ENCODE measurements at places on chromosomes 12 and 14. TPM values are rescaled to one million over a fixed set of nuclear protein-coding genes. Genes with fewer than 3 reads are reported as not detected.

GRCh38 chr14:106586098-106586704 is 1059.8 kb downstream of the TMEM121 start:
- DNase-seq = no peak

DNA sequence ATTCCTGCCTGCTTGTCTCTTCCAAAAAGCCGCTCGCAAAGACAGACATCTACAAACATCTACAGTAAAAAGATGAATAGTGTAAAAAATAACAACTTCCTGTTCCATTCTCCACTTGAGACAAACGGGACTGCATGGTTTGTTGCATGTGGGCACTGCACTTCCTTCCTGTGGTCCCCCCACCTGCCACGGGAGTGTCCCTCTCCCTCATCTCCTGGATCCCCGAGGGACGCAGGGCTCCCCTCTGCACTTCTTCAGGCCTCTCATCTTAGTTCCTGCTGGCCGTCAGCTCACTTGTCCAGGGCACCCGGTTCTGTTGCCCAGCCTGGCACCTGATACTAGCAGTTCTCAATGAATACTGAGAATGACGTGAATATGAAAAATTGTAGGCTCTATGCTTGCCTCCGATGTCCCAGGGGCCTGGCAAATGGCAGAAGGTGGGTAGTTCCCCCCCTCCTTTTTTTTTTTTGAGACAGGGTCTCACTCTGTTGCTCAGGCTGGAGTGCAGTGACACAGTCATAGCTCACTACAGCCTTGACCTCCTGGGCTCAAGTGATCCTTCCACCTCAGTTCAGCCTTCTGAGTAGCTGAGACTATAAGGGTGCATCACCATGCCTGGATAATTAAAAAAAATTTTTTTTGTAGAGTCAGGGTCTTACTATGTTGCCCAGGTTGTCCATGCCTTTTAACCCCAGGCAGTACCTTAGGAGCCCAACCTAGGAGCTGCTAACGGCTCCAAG is 3.5 kb upstream of the KLC1 start:
- DNase-seq = no peak

INTS13 gene
- total RNA-seq = 35.2 TPM

DNA sequence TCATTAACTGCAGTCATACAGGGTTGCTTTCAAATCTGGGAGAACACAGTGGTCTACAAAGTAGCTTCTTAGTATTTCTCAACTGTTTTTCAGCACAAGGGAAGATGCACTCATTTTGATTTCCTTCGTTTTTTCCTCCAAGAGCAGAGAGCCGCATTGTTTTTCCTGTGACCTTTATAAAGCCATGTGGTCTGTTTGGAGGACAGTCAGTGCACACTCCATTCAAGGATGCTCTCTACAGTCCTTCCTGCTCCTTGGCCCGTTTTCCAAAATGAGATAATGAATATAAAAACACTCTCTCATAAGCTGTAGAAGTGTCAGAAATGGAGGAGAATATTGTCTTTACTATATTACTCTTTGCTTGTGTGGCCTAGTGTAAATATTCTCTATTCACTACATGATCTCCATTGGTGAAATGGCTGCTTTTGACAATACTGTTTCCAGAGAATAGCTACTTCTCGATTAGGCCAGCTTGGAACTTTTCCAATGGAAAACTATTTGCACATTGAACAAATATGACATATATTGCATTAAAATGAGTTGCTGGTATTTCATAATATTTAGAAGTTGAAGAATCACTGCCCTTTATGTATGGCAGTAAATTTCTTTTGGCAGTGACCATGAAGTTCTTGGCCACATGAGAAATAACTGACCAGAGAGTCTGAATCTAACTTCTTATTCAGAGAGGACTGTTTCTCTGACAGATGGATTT is 393.1 kb upstream of the RGS6 start:
- no peak for DNase-seq

KCNC2 gene
- not detected for total RNA-seq

DNA sequence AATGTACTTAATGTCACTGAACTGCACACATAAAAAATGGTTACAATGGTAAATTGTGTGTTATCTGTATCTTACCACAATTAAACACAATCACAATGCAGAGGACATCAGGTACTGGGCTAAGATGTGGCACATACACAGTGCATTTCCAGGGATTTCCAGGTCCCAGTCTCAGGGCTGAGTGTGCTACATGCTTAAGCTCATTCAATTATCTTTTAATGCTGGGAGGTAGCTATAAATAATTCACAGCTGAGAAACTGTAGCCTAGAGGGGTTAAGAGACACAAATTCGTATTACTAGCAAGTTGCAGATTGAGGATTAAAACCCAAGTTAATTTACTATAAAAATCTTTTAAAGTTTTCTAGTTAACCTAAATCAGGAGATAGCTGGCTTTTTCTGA is 67.1 kb downstream of the CRACR2A start:
- no peak for DNase-seq

DNA sequence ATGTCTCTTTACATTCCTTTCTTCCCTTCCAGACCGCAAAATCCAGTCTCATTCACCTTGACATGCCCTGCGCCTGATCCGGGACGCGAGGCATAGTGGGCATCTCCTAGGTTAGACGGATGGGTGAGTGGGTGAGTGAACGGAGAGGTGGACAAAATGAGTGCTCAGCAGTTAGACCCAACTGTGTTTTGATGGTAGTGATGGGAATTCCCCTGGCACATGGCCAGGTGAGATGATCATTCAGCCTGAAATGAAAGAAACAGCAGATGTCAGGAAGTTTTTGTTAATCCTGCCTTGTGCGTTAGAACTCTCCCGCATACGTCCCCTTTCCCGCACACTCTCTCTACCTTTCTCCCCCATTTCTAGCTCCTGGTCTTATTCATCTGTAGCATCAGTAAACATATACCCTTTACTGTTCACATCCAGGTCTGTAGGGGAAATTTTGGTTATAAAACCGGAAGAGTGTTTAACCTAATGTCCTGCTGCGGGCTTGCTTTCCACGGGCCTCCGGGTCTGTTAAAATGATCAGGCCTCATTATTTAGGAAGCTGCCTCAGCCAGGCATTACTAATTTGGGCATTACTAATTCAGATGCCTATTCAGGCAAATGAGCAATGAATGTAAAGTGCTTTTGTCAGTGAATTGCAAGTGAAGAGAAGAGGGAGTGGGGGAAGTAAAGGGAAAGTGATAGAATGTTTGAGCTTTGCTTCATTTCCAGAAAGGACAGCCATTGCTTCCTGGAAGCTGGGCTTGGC is 172.8 kb downstream of the ETV6 start:
- no peak for DNase-seq

GRCh38 chr12:113211160-113211559 is 10.1 kb upstream of the TPCN1 start:
- DNase-seq = no peak

DPPA3 gene
- not detected for total RNA-seq

DNA sequence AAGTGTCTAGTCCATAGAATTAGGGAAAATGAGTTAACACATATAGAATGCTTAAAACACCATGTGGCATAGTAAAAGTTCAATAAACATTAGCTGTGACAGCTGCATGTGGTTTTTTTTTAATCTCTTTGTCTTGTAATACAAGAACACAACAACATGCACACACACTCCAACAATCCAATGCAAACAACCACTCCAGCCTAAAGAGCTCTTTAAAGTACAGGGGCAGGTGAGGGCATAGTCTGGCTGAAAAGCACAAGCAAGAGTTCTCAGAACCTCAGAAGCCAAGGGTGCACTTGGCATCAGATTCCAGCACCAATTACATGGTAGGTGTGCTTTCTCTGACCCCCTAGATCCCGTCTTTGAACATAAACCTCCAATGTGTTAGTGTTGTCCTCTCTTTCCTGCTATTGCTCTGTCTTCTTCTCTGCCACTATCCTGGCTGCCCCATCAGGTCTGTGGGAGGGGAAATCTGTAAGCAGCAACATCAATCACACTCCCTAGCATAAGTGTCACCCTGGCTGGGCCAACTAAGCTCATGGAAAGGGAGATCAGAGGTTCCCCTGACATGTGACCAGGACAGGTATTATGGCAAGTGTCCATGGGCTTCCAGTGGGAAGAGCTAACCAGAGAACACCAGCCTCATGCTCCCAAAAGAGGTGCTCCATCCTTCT is 91.0 kb downstream of the SLC8A3 start:
- DNase-seq = no peak

SLCO1B1 gene
- total RNA-seq = not detected

GRCh38 chr14:88554457-88555286 is at the start of gene PTPN21:
Gene PTPN21 (minus strand): TSS chr14:88555007. CDS start chr14:88550417, 4,590 bp downstream.
- DNase-seq = peak; percentile 72

GPR132 gene
- total RNA-seq = 0.42 TPM

All from gastrocnemius medialis (tissue), 4 donors.